H7 (cell line): ENCODE measurements at places on chromosomes 5 and 9. TPM values are rescaled to one million over a fixed set of nuclear protein-coding genes. Genes with fewer than 3 reads are reported as not detected.
A peak's percentile ranks its signal among the peaks of the same experiment; 100 is the strongest.

The SEMA5A gene
- 6.5 and 7.9 TPM in 2 replicates for total RNA-seq

GRCh38 chr5:139982157-139982974, 60.7 kb downstream of the NRG2 start:
- DNase-seq, result no peak

DNA sequence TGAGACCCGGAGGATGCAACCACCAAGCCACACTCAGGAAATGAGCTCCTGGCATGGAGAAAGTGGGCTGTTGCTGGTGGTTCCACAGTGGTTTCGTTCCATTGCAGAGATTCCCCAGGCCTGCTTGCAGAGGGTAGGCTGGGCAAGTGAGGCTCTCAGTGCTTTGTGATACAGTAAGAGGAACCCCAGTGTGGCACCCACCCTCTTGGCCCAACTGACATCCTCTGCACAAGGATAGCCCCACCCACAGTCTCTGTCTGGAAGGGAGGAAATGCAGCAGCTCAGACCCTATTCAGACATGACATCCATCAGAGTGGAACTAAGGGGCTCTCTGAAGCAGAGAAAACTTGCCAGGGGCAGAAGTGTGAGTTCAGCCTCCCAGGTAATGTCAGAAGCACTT, 69.6 kb upstream of the FSTL4 start:
- no peak for DNase-seq

The NUTM2F gene
- 0.69 TPM in 1 of 2 replicates, not detected in the other for total RNA-seq

DNA sequence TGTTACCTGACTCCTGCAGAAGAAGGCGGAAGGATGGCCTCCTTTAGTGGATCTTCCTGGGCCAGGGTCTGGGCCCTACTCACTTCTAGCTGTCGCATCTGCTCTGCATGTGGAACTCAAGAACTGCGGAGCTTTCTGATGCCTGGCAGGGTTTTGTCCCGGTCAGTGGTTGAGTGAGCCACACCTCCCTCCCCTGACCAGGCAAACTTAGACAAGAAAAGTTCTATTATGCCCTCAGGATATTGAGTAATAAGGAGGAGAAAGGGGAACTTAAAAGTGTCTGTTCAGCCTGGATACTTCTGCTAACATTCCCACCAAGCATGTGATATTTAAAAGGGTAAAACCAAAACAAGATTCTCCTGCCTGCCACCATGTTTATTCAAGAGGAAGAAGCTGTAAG, at the start of gene FYB1:
FYB1 (minus strand) TSS at position 127 of the 400 bp plus-strand sequence. CDS start 16,603 bp downstream, outside the sequence.
- DNase-seq, result no peak

- DNase-seq, result no peak
Observed at GRCh38 chr9:16312116-16312515, 558.4 kb downstream of the BNC2 start.

- no peak for DNase-seq
Observed at GRCh38 chr5:96235008-96235910, 197.8 kb downstream of the PCSK1 start.

The ENG gene
- total RNA-seq, result 1.4 and 1.8 TPM in 2 replicates

DNA sequence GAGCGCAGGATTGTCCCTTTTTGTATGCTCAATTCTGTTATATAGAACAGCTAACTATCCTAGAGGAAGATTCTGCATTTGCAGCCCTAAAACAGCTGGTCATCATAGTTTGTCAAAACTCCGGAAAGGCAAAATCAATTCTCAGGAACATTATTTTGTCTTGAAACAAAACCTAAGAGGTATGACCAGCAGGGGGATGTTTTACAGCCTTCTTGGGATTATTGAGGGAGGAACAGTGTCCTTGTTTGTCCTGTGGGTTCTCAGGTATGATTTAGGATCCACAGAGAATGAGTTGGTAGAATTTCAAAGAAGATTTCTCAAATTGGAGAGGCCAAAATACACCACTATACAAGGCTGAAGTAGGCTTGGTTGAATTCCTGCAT, 136.4 kb downstream of the ZSWIM6 start:
- no peak for DNase-seq

DNA sequence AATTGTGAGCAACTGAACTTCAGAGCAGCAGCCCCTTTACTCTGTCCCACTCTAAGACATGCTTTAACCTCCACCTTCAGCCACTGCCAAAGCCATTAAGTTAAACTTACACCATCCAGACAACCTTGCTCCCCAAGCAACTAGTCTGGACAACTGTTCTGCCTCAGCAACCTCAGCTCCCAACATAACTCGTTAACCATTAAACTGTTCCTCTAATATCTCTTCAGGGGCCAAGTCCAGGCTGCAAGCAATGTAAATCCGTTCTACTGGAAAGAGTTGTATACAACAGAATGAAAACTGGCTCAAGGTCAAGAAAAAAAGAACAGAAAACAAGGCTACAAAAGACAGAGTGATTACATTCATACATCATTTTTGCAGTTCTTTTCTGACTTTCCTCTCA, 131.7 kb upstream of the TARS1 start:
- no peak for DNase-seq

The RFESD gene
- total RNA-seq, result 3.3 and 4.2 TPM in 2 replicates

The PLAC8L1 gene
- 0.44 and 0.59 TPM in 2 replicates for total RNA-seq

GRCh38 chr9:1495282-1496030, 445.3 kb downstream of the DMRT2 start:
- DNase-seq, result no peak

- no peak for DNase-seq
Observed at GRCh38 chr9:95497772-95498171, 19.0 kb downstream of the PTCH1 start.

- no peak for DNase-seq
Observed at GRCh38 chr9:123090198-123090896, 56.9 kb downstream of the GPR21 start.

The PTGS1 gene
- total RNA-seq, result 0.69 and 1.1 TPM in 2 replicates

The AGXT2 gene
- total RNA-seq, result not detected in 2 replicates

DNA sequence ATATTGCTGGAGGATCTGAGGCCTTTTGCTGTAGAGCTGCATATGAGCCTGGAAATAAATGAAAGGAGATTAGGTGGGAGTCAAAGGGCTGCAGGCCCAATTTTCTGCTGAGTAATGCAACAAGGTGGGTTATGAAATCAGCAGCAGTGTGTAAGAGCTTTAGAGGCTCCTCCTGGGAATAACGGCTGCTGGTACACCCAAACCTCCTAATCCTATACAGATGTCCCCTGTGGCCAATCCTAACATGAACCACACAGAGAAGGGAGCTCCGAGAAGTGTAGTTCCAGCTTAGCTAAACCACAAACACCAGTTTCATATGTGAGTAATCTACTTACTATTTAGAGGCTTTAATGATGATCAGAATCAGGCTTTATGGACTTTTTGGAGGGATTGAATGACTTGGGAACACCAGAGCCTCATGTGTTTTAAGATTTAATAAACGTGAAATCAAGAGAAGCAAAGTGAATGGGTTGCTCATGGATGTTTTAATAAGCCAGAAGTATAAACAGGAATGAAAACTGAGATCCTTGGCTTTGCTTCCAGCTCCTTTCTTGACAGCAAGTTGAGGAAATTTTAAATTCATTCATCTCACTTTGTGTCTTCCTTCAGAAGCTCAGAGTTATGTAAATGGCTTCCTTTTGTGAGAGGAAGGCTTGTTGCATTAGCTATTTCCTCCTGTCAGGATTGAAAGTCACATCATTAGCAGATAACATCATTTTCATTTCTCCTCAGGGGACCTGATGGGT, 437.5 kb downstream of the TMEM232 start:
- no peak for DNase-seq

The NR2F1-AS1 gene
- total RNA-seq, result 1.1 and 1.8 TPM in 2 replicates

GRCh38 chr5:7225826-7226225, 170.1 kb upstream of the ADCY2 start:
- no peak for DNase-seq

GRCh38 chr9:92044936-92045335, 70.3 kb downstream of the SPTLC1 start:
- no peak for DNase-seq

The IRX1 gene
- total RNA-seq, result 1.7 and 2.7 TPM in 2 replicates

DNA sequence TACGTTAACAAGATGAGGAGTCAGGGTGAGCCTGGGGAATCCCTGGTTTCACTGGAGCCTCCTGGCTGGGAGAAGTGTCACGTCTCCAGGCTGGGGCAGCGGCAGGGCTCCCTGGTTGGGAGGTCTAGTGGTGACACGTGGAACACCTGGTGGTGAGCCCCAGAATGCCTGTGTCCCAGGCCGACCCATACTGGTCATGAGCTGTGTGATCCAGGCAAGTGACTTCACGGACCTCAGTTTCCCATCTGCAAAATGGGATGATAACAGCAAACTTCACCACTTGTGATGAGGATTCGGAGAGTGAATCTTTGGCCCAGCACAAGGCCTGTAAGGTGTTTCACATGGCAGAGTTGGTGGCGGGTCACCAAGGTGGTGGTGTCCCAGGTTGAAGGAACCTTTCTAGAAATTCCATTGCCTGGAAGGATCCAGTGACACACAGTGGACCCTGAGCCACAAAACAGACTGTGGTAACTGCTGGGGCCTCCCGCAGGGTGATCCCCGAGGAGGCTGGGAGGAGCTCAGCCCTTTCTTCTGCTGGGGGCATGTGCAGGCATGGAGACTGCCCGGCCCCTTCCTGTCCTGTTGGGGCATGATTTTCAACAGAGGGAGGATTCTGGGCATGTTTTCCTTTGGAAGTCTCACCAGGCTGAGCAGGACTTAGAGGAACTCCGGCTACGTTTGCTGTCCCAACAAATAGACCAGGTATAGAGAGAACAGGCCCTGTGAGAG, 153.9 kb upstream of the IER5L start:
- DNase-seq, result no peak

- peak; percentile 42 for DNase-seq
Observed at GRCh38 chr9:128913048-128913900, 7.5 kb upstream of the PHYHD1 start.

The PCDHGA5 gene
- not detected in 2 replicates for total RNA-seq

The FOXD1 gene
- 2.5 and 2.6 TPM in 2 replicates for total RNA-seq

DNA sequence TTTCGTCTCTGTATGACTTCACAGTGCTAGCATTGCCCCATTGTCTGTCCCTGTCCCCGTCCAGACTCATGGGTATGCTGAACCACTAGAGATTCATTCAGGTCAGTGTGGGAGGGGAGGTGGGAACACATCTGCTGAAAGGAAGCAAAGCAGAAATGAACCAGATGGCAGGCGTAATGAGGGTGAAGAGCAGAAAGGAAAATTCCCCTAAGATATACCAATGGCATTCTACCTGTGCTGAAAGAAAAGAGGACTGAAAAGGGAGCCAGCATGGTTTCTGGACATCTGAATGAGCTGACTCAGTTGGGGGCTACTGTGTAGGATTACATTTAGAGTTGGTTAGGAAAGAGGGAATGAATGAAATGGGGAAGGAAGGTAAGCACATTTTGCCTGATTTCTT, 678.7 kb downstream of the MAT2B start:
- peak; percentile 43 for DNase-seq

- no peak for DNase-seq
Observed at GRCh38 chr5:16929831-16930230, 6.3 kb downstream of the MYO10 start.

DNA sequence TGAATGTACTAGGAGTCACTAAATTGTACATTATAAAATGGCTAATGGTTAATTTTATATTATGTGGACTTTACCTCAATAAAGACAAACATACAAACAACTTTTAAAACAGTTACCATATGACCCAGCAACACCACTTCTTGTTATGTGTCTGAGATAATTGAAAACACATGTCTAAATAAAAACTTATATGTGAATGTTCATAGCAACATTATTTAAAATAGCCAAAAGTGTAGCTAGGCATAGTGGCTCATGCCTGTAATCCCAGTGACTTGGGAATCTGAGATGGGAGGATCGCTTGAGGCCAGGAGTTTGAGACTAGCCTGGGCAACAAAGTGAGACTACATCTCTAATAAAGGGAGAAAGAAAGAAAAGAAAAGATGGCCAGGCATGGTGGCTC, 22.9 kb downstream of the SLC35A4 start:
- no peak for DNase-seq

- DNase-seq, result no peak
Observed at GRCh38 chr9:73853549-73853948, 643.6 kb upstream of the RORB start.

DNA sequence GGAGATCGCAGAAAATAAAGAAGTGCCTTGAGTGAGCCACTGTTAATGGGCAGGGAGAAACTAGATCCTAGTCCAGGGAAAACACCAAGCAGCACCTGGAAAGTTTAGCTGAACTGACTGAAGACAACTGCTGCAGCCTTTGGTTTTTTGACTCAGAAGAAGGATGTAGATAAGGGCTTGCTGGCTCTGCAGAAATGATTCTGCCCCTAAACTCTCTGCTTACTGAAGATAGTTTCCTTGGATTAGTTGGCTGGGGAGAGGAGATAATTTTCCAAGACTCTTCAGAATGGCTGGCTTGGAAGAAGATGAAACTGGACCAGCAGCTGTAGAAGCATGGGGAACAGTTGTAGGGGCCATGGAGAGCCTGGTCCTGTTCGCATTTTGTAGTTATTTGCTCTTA, 471.8 kb downstream of the KDM4C start:
- no peak for DNase-seq

DNA sequence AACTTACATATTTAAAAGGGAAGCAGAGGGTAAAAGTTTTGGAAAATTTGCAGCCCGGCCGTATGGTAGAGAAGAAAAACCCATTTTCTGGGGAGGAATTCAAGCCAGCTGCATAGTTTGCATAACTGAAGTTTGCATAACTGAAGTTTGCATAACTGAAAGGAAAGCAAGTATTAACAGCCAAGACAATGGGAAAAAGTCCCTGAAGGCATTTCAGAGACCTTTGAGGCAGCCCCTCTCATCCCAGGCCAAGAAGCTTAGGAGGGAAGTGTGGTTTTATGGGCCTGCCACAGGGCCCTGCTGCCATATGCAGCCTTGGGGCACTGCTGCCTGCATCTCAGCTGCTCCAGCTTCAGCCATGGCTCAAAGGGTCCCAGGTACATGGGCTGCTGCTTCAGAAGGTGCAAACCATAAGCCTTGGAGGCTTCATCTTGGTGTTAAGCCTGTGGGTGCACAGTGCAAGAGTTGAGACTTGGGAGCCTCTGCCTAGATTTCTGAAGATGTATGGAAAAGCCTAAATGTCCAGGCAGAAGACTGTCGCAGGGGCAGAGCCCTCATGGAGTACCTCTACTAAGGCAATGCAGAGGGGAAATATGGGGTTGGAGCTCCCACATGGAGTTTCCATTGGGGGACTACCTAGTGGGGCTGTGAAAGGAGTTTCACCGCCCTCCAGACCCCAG, 36.9 kb upstream of the CXCL14 start:
- no peak for DNase-seq

GRCh38 chr5:60545551-60545950, 154.4 kb downstream of the DEPDC1B start:
- DNase-seq, result no peak

GRCh38 chr5:95392593-95393182, 1.5 kb downstream of the FAM81B start:
- DNase-seq, result peak; percentile 22

GRCh38 chr9:127423476-127423933, 677 bp upstream of the ZNF79 start:
- no peak for DNase-seq
